ENCODE measurements at places on chromosomes 7 and 10.

DNA sequence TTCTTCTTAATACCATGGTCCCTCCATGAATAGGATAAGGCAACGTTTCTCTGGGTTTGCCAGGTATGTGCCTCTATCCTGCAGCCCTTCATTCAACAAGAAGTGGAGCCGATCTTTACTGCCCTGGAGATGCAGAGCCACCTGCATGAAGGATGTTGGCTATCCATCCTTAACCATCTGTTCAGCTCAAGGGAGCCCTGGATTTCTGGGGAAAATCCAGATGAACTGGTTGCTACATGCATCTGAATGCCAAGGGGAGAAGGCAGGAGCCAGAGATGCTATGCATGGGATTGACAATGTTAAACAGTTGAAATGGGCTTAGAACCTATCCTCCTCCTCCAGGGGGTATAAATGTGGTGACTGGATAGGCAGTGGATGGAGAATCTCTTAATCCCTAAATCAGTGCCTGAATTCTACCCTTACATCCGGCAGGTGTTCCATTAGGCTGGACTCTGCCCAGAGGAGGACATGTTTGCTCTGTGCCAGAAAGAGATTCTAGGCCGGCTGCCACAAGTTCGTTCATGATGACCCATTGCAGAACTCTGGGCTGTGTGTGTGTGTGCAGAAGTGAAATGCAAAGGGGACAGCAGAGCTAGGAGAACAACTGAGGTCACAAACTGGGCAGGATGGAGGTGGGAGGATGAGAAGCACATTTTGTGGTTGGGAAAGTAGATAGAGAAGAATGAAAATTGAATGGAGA, 15.6 kb downstream of the CPED1 start:
- no peak for DNase-seq

DNA sequence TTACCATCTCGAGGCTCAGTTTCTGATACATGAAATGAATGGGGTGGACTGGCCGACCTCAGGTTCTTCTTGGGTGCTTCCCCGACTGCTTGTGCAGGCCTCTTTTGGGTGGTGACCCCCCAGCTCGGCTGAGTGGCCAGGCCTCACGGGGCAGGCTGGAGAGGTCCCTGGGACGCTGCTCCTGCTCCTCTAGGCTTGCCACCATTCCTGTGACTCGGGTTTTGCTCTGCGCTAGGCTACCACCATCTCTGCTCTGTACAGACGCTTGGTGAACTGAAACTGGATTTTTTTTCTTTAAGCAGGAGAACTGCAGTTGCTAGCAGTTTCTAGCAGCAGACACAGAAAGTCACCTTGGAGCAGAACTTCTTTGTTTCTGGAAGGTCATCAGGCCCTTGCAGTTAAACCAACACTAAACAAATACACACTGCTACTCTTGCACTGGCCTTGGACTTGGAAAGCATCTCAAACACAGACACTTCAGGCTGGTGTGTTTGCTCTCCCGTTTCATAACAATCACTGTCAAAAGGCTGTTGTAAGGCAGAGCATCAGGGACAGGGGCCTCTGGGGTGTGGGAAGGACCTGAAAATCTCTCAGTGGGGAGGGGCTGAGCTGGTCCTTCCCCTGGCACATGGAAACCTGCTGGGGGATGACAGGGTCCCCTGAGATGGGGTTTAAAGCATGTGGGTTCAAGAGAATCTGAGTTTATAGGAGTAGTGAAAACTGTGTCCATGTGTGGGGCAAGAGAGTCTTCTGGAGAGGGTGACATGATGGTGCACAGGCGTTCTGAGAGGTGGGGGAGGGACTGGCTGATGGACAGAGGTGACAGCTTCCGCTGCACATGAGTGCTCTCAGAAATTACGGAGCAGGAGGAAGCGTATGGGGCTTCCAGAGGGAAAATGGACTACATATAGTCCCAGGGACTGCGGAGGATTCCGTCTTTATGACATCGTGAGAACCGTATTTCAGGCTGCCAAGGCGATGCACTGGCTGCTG, 35.0 kb upstream of the GIMAP8 start:
- no peak for DNase-seq

- DNase-seq: no peak
Observed at GRCh38 chr10:28668363-28669226, 8.7 kb upstream of the BAMBI start.

- DNase-seq: no peak
Observed at GRCh38 chr10:56181607-56182006, 179.5 kb downstream of the ZWINT start.

DNA sequence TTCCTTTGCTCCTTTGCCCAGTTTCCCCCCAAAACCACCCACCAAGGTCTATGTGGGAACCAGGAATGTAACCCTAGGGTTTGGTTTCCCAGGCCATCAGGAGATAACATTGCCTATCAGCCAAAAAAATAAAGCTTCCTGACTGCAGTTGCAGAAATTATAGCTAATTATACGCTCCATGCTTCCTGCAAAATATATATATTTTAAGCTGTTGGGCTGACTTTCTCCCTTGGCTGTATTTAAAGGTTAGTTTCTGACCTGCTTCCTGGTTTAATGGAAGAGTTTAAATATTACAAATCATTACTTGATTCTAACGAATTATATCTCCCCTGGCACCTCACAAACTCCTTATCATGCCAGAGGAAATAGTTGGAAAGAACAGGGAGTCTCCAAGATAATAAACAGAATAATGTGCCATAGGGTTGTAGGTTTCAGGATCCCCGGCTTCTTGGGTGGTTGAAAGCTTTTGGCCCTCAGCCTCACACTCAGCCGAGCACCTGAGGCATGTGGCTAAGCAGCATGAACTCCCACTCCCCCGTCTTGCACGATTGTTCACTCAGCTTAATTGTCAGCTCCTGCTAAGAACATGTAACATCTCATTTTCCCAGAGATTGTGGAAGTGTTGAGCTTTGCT, 79.9 kb downstream of the FZD1 start:
- DNase-seq: no peak
